ENCODE measurements at places on chromosomes 5 and 9. TPM values are rescaled to one million over a fixed set of nuclear protein-coding genes. Genes with fewer than 3 reads are reported as not detected.

DNA sequence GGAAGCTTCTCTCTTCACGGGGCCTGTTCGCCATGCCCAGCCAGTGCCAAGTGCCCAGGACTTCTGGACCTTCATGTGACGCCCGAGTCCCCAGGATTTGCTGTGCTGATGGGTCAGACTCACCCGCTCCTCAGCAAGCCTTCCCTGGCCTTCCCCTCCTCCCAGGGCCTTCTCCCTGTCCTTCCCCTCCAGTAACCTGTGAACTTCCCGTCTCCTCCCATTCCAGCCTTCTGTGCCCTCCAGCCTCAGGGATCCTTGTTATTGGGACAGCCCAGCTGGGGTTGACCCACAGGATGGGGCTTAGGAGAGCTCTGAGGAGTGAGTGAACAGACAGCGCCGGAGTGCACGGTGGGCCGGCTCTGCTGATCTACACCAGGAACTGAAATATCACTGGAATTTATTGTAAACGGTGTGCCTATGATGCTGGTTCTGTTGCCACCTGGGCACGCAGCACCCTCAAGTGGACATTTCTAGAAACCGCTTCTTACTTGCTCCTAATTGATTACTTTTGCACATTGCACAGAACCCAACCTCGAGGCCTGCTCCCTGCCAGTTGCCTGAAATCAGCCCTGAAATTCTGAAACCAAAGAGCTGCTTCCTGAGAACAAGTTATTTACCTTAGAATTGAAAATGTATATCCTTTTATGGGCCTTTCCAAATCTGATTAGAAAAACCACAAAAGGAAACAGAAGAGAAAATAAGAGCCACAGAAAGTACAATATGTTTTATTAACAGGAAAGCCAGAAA, 1.5 kb downstream of the SPAAR start:
- H3K4me1 ChIP-seq = peaks cover 84% of the 10 kb centered on the region
- no peak overlapping the region for H3K4me3 ChIP-seq
- no peaks in the 10 kb centered on the region for H3K36me3 ChIP-seq

DNA sequence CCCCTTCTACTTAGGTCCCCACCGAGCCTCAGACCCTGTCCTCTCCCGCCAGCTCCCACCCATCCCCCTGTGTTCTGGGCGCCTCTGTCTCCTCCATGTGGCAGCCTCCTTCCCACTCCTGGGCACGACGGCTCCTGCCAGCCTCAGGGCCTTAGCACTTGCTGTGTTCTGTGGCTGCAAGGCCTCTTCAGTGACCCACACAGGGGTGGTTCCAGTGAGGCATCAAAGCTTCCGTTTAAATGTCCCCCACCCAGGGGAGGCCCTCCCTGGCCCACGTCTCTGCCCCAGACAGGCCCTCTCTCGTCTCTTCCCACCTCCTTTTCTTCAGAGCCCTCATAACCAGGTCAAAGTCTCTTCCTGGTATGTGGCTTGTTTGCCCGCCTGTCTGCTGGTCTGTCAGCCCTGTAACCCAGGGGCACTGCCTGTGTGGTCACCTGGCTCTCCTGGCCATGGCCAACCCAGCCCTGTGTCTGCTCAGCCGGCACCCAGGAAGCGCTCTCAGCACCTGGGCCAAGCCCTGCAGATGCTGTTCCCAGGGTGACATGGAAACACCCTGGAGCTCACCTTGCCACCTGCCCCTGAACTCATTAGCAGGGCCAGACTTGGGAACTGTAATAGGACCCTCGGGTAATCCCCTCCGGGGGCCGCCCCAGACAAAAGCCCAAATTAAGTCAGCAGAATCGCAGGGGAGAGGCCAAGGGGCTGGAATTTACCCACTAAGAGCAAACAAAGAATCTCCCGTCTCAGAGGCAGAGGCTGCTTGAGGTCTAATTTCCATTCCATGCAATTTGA, 33.7 kb downstream of the LHX3 start:
- no peaks in the 10 kb centered on the region for H3K36me3 ChIP-seq
- H3K27me3 ChIP-seq = peaks cover 3% of the 10 kb centered on the region
- no peak overlapping the region for H3K4me3 ChIP-seq
- H3K4me1 ChIP-seq = peaks cover 47% of the 10 kb centered on the region
- H3K27ac ChIP-seq = peak overlapping the region; percentile 41

GRCh38 chr5:60779466-60779865, 64.6 kb downstream of the ELOVL7 start:
- H3K4me3 ChIP-seq = no peak overlapping the region
- no peaks in the 10 kb centered on the region for H3K27me3 ChIP-seq
- DNase-seq = no peak

DNA sequence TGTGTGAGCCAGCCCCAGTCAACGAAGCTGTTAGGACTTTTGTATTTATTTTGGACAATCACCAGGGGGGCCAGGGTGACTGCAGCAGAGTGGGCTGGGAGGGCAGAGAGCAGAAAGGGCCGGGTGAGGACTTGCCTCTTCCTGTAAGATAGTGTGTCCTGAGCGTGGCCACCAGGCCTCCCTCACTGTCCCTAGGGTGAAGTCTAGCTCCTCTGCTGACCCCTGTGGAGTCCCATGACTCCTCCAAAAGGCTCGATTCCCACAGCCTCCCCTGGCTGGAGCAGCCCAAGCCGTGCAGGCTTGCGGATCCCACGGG, 147.8 kb downstream of the RXRA start:
- no peaks in the 10 kb centered on the region for H3K4me1 ChIP-seq
- H3K4me3 ChIP-seq = no peak overlapping the region
- no peaks in the 10 kb centered on the region for H3K36me3 ChIP-seq
- H3K27ac ChIP-seq = no peak overlapping the region
- DNase-seq = no peak

Gene HTR4
- not detected for total RNA-seq
